Stromal cell of bone marrow (primary cell): ENCODE measurements at places on chromosomes 6 and 20.

- no peak for DNase-seq
Measured at GRCh38 chr20:20736303-20736702, 23.9 kb upstream of the RALGAPA2 start.

DNA sequence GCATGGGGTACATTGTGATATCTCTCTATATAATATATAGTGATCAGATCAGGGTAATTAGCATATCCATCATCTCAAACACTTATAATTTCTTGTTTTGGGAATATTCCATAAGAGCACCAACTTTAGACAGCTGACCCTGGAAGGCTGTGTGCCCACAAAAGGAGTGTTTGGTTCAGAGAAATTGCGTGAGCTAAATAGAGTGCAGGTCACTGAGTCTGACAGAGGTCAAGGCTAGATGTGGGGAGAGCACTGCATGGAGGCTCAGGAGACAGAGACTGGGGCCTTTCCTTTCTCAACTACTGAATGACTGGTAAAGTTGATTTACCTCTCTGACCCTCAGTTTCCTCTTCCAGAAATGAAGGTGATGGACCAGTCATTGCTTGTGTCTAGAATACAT is 114.9 kb upstream of the ADGRF1 start:
- no peak for DNase-seq

- DNase-seq, result peak; percentile 54
Measured at GRCh38 chr6:35047265-35048011, 93.7 kb downstream of the TCP11 start.

GRCh38 chr6:37127961-37128862 is 41.7 kb upstream of the PIM1 start:
- peak; percentile 42 for DNase-seq

- DNase-seq, result no peak
Measured at GRCh38 chr20:51359401-51359800, 183.1 kb downstream of the NFATC2 start.

- peak; percentile 17 for DNase-seq
Measured at GRCh38 chr6:156154896-156155295, 622.3 kb upstream of the ARID1B start.

DNA sequence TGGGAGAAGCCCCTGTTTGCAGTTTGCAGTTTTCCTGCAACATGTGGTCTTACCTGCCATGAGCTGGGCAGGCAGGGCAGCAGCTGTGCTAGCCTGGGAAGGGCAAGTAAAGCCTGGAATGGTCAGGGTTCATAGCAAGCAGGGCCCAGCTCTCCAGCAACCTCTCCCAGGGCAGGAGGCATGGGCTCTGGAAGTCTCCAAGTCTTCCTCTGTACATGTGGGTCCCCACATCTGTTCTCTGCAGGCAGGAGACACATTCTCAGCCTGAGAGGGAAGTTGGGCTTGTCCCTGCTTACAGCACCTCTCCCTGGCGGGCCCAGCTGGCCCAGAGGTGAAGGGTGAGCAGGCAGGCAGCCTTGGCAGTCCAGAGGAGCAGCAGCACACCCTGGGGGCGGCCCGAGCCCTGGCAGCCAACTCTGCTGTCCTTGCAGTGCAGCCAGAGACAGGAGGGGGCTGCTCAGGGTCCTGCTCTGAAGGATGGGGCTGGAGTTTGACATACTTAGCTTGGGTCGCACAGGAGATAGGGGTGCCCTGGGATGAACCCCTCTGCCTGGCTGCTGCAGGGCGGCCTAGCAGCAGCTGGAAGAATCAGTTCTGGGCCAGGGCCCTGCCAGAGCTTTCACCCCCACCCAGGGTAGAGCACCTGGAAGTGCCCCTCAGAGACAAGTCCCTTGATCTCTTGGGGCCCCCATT is 176.0 kb downstream of the MRPL14 start:
- no peak for DNase-seq

DNA sequence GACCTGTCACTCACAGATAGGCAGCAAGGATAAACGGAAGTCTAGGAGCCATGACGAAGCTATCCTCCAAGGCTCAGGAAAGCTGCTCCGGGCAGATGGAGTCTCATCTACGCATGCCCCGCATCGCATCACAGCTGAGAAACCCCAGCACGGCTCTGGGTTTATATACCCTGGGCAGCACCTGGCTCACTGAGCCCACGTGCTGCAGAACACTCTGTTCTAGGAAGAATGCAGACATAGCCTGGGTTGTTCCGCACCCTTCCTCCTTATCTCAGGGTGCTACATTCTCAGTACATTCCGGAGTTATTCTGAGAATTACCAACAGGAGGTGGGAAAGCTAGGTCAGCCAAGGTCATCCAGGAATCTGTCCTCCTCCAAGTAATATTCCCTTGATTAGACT is 260.4 kb downstream of the CBLN4 start:
- no peak for DNase-seq

GRCh38 chr20:17295151-17295726 is 68.4 kb downstream of the PCSK2 start:
- no peak for DNase-seq

DNA sequence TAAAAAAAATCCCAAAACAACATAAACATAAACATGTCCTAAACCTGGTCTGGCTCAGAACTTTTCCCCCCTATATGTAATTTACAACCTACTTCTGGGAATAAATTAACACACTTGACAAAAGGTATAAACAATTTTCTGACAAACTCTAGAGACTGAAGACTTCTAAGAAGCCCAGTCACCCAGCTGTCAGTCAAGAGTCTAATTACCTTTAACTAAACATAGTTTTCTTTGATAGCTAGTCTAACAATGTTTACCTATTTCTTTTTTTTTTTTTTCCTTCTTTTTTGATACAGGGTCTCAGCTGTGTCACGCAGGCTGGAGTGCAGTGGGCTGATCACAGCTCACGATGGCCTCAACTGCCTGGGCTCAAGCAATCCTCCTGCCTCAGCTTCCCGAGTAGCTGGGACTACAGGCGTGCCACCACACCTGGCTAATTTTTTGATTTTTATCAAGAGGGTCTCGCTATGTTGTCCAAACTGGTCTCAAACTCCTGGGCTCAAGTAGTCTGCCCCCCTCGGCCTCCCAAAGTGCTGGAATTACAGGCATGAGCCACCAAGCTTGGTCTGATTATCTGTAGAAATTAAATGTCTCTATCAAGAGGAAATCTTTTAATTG is 932 bp upstream of the UBR2 start:
- no peak for DNase-seq

- DNase-seq, result no peak
Measured at GRCh38 chr6:33786736-33787135, 2.2 kb downstream of the LEMD2 start.

DNA sequence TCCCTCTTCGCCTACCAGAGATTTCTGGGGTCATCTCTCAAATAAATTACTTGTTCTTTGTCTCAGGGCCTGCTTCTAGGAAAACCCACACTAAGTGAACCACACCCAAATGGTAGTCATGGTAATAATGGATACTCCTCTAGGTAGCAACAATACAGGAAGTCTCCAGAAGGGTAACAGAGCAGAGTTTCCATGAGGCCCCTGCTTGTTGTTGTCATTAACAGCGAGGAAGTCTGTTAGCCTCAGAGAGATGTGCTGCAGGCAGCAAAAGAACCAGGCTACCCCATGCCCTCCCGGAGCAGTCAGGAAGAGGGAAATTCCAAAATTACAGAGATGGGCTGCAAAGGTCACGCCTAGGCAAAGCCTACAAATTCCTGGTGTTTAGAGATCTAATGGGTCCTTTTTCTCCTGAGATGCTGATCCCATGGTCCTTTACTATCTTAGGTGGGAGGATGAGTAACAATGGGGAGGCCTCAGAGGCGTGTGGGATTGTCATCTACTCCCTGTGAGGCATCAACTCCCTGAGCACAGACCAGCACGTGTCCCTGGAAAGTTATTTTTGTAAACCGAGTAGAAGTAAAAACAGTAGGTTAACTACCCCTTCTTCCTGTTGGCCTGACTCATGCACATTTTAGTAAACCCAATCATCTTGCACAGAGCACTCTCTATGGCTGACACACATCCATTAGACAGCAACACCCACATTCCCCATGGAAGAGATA is 10.1 kb downstream of the ISM1 start:
- peak; percentile 83 for DNase-seq

DNA sequence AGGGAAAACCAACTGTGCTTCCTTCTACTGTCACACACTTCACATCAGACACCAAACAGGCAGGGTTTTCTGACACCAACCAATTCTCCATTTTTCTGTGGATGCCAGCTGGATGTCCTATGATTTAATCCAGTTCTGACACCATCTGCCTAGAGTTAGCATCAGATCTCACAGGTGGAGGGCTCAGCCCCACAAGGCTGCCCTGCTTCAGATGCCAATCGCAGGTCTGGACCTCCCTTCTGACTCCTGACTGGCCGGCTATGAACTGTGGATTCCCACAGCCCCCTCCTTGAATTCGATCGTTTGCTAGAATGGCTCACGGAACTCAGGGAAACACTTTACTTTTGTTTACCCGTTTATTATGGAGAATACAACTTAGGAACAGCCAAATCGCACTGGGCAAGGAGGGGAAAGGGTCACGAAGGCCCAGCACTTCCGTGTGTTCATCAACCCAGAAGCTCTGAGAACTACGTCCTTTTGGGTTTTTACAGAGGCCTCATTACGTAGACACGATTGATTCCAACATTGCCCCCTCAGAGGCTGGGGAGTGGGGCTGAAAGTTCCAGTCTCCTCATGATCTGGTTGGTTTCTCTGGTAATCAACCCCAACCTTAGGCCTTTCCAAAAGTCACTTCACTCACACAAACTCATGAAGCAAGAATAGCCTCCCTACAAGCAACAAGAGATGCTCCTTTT is 25.4 kb upstream of the MAS1 start:
- no peak for DNase-seq

GRCh38 chr6:36758516-36759147 is 61.0 kb downstream of the RAB44 start:
- no peak for DNase-seq
